ENCODE measurements at places on chromosomes 3 and 15. TPM values are rescaled to one million over a fixed set of nuclear protein-coding genes. Genes with fewer than 3 reads are reported as not detected.

The ADGRG7 gene
- not detected for total RNA-seq

The AGBL1 gene
- total RNA-seq, result not detected

The SNTN gene
- not detected for total RNA-seq

The CCRL2 gene
- not detected for total RNA-seq

Measured in A549 treated with AZD2906 at 1 μM for 4 hours (cell line).